Brain pericyte (primary cell): ENCODE measurements at places on chromosomes 12 and 14.
A peak's percentile ranks its signal among the peaks of the same experiment; 100 is the strongest.

DNA sequence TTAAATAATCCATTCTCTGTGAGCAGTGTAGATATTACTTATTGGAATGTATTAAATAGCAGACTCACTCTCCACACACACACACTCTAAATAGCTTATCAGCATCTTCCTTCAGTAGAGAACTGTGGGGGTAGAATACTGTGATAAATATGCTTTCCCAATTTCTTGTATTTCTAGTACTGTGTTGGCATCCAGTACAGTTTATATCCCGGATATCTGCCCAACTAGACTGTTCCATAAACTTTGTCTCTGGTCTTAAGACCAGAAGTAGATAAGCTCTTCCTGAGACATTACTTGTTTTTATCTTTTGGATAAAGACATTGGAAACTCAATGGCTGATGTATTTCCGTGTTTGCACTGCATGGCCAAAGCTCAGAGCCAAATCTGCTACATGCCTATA, 136.2 kb upstream of the PDZRN4 start:
- no peak for DNase-seq

GRCh38 chr14:47392326-47392725, 283.1 kb downstream of the MDGA2 start:
- peak; percentile 91 for DNase-seq

DNA sequence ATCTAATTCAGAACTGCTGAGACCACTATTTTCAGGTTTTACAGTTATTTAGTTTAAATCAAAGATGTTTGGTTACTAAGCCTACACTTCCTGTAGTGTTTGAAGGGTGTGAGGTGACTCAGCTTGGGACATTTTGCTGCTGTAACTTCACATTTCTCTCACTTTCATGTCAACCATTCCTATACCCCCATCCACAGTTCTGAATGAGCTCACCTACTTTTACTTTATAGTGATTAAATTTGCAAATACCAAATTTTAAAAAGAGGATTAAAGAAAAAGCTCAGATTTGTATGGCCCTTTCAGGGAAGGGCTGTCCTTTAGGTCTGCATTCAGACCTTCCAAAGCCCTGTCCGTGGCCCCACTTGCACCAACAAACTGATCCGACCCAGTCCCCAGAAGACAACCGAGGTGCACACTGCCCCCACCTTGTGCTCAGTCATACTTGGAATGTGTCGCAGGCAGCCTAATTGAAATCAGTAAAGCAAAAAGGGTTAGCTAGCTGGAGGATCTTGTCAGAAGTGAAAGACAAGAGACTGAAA, 174.4 kb downstream of the MON2 start:
- no peak for DNase-seq

GRCh38 chr12:21699851-21700250, 42.2 kb upstream of the LDHB start:
- no peak for DNase-seq

GRCh38 chr12:19140381-19141236, 11.1 kb downstream of the PLEKHA5 start:
- no peak for DNase-seq

GRCh38 chr12:63777340-63777739, 2.4 kb upstream of the RXYLT1 start:
- no peak for DNase-seq

DNA sequence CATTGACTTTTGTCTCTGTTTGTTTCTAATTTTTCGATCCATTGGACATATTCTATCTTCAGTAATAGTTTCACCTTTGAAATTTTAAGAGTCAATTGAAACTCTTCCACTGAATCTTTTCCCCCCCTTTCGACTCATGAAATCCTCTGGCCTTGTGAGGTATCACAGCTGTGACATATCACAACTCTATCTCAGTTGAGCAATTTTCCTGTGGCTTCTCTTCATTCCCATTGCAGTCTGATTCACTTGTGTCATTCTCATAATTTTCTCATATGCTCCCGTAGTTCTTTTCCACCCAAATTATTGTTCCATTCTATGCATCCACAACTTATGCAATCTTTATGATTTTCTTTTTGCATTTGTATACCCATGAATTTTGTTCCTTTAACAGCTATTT, 261.6 kb downstream of the DACT1 start:
- DNase-seq: no peak

GRCh38 chr14:69481815-69482568, 2.5 kb upstream of the PLEKHD1 start:
- DNase-seq: no peak

DNA sequence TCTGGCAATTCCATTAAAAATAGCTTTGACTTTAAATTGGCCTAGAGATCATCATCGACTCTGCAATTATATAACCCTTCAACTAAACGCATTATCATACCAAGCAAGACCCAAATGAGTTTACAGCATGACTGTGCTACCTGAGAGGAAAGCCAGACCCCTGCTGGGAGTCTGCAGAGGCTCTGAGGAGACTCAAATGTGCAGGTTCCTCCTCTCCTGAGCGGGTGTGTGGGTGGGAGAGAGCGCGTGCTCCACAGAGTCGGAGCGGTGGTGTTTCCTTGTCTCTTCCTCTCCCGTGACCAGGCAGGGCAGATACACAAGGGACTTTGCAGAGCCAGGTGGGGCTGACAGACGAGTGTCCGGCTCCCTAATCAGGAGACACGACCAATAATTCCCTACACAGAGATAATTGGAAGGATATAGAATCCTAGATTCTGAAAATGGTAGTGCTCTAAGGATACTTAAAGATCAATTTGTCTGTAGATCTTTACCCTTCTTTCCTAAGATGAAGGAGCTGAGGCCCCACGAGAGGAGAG, 74.1 kb downstream of the SLC8A3 start:
- no peak for DNase-seq

GRCh38 chr12:50606675-50607375, 102.0 kb downstream of the DIP2B start:
- no peak for DNase-seq

GRCh38 chr12:109092497-109093021, 713 bp downstream of the ALKBH2 start:
- DNase-seq: no peak

GRCh38 chr14:52850451-52850909, 59.1 kb upstream of the GNPNAT1 start:
- DNase-seq: no peak

- DNase-seq: no peak
These were observed 130.8 kb upstream of the PTPRQ start for GRCh38 chr12:80313209-80313608.

DNA sequence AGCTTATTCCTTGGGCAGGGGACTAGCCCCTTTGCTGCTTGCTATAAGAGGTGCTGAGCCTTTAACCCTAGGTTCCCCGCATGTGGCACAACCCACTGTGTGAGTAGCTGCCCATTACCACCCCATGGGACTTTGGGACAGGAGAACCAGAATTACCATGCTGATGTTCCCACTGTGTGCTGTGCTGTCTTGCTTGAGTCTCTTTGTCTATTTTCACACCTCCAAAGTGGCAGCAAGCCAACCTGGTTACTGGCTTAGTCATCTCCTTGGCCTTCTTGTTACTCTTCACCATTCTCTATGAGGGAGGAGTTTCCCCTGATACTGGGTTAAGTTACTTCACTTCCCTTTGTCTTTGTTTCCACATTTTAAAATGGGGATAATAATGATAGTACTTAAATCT, 73.4 kb upstream of the ETV6 start:
- no peak for DNase-seq

- DNase-seq: no peak
These were observed 155.2 kb downstream of the BCL11B start for GRCh38 chr14:99116741-99117295.

DNA sequence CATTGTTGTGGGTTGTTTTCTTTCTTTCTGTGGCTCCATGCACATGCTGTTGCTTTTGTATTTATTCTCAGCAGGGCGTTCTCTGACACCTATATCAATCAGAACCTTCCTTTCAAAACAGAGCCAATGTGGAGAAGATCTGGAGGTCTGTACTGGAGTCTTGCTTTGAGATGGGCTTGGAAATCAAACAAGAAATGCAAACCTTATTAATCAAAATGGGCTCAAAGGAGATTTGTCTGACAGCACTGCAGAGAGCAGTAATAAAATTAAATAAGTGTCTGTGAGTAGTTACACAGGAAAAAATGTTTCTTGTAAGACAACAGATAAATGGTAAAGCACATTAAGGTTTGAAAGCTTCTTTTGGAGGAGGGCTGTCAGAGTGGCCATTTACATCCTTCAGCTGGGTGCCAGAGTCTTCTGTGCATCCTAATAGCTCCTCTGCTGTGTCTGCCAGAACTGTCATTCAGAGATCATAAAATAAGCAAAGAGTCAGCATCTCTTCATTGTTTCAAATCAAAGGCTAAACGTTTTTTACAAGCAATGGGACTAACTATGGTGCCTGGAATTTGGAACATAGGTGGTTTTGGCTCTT, 414.3 kb downstream of the NAV3 start:
- DNase-seq: no peak

- DNase-seq: no peak
These were observed 99.1 kb downstream of the FIGNL2 start for GRCh38 chr12:51749206-51749985.

GRCh38 chr12:28051516-28052354, 79.2 kb upstream of the PTHLH start:
- no peak for DNase-seq

DNA sequence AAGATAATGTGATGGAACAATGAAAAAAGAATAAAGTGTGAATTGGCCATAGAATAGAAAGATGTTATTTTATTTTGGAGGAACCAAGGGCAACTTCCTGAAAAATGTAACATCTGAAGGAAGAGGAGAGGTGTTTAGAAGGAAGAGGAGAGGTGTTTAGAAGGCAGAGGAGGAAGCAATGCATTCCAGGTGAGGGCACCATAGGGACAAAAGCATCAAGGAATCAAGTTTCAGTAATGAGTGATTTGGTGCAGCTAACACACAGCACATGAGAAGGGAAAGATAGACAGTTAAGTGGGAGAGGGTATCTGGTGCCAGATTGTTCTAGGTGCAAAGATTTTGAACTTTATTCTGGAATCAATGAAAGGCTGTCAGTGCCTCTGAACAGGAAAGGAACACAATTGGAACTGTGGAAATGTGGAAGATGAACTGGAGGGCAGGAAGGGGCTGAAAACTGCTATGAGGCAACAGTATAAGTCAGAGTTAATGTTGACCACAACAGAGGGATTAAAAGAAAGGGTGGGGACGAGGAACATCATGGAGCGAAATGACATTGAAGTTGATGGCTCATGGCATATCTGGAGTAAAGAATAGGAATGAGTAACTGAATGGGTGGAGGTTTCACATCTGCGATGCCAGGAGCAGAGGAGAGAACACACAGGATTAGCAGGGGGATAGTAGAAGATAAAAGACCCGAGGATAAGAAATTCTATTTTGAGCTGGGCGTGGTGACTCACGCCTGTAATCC, 326.6 kb downstream of the LRIG3 start:
- no peak for DNase-seq

GRCh38 chr12:38934686-38935085, 29.3 kb upstream of the CPNE8 start:
- DNase-seq: no peak

DNA sequence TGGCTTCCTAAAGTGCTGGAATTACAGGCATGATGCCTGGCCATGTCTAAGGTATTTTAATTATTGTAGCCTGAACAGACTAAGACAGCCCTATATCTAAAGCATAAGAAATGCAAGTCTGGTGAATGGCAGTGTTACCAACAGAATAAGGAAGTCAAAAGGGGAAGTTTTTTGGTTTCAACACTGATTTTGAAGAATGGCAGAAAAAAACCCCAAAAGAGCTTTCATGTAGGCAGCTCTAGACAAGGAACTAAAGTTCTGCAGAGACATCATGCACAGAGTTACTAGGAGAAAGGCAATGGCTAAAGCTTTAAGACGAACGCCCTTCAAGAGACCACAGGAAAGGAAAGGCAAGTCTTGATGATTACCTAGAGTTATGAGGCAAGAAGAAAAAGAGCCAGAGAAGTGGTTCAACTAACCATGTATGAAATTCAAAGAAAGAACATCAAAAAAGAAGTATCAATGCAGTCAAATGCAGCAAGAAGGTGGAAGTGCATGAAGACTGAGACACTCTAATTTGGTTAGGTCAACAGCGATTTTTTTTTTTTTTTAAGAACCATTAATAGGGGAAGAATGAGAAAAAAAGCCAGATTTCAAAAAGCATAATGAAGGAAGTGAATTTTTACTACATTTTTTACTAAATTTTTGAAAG, 50.8 kb downstream of the RPS6KA5 start:
- no peak for DNase-seq

GRCh38 chr12:31033681-31034080, 40.0 kb upstream of the DDX11 start:
- DNase-seq: no peak

GRCh38 chr12:118299791-118300460, 72.8 kb downstream of the TAOK3 start:
- DNase-seq: no peak

- no peak for DNase-seq
These were observed 166.9 kb downstream of the FOXN3 start for GRCh38 chr14:89249972-89250654.

GRCh38 chr12:105393587-105393986, 63.1 kb downstream of the C12orf75 start:
- DNase-seq: no peak

DNA sequence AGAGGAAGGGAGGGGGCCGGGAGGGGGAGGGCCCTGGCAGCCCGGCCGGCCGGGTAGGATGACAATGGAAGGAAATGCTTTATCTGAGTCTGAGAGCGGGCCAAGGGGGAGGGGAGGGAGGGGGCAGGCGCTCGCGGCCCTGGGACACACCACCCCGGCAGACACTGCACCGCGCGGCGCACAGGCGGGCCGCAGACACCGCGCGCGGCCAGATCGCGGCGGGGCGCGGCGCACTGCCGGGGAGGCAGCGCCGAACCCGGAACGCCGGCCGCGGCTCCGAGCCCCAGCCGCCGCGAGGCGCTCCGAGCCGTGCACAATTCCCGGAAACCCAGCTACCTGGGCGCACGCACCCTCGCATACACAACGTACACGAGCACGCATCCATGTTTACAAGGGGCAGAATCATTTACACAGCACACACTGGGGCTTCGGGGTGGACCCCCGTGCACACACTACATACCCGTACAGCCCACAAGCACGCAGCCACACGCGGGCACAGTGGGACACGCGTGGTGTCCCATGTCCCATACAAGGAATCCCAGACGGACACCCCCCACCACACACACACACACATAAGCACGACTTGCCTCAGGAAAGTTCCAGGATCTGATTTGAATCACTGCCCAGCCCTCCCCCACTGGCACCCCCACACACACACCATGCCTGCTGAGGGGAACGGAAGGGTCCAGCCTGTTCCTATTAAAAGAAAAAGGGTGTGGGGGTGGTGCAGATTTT, at the start of gene HDAC7:
Gene HDAC7 (minus strand): TSS at position 8 of the 735 bp plus-strand sequence. CDS start 118 bp downstream, outside the sequence.
- DNase-seq: no peak

DNA sequence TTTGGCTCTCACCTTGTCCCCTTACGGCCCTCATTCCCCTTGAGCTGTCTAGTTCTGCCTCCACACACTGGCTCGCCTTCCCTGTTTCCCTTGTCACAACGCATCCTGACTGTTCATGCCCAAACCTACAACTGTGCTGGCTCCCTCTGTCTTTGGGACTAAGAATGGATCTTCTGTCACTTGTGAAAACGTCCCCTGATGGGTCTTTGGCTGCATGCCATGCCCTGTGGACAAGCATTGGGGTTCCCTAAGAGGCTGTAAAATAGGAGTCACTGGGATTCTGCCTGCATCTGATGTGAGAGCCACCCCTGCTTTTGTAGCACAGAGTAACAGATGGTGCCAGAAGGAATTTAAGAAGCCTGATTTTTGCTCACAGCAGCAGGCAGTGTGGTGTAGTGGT, 285.3 kb upstream of the CRY1 start:
- no peak for DNase-seq

- no peak for DNase-seq
These were observed 147.8 kb upstream of the KRR1 start for GRCh38 chr12:75658901-75659823.

GRCh38 chr12:4506870-4507269, 31.8 kb upstream of the RAD51AP1 start:
- DNase-seq: no peak
